ENCODE measurements at places on chromosomes 13 and 19.

- no peak for DNase-seq
Measured at GRCh38 chr13:107743526-107743925, 471.8 kb downstream of the LIG4 start.

GRCh38 chr19:35512831-35513627, 420 bp downstream of the DMKN start:
- DNase-seq: no peak

- no peak for DNase-seq
Measured at GRCh38 chr13:40671956-40672764, 5.7 kb upstream of the FOXO1 start.

DNA sequence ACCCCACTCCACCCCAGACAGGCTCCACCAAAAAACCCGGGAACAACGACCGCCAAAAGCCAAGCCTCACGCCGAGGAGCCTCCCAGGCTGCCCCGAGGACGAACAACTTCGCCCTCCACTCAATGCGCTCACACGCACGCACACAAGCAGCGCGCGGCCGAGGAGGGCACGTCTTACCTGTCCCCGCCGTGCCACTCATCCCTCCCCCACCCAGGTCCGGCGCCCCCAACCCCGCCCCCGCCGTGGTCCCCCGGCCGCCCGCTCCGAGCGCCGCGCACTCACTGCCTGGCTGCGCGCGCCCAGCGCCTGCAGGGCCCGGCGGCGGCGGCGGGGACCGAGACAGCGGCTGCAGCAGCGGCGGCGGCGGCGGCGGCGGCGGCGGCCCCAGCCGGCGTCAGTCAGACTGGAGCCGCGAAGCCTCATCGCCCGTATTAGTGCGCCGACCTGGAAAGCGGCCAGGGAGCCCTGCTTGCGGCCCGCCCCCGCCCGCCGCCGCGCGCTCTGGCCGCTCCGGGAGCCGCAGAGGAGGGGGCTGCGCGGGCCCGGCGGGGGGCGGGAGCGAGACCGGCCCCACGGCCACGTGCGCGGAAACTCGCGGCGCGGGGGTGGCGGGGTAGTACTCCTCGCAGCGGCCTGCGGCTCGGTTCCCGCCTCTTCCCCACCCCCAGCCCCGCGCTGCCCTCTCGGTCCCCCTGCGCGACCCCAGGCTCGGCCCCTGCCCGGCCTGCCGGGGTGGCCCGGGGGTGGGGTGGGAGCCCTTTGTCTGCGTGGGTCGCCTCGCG, at the start of gene SMAD9:
Gene SMAD9 (minus strand): TSS at position 406 of the 783 bp plus-strand sequence. CDS start 40,549 bp downstream, outside the sequence.
- DNase-seq: peak; percentile 38

DNA sequence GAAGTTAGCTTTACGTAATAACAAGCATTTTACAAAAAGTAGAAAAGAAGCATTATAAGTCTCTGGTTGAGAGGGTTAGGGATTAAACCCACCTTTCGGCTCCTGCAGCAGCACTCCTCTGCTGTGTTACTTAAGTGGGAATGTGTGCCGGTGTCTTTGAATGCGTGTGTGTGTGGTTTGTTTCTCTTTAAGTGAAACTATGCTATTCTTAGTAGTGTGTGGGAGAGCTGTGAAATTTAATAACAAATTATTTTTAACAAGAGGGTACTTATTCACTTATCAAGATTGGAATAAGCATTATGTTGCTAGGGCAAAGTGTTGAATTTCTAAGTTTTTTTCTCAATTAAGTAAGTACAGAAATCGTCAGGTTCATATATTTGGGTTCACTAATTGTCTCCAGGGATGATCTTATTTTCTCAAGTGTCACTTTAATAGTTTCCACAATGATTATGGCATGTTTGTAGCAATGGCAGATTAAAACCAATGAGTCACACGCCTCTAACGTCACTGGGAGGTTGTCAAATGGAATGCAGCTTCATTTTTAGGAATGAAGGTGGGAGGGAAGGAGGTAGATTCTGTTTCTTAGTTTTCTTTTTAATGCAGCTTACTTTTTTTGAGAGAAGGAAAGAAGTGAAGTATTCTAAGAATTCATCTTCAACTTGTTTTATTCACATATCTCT, 151.3 kb downstream of the LMO7 start:
- DNase-seq: no peak

DNA sequence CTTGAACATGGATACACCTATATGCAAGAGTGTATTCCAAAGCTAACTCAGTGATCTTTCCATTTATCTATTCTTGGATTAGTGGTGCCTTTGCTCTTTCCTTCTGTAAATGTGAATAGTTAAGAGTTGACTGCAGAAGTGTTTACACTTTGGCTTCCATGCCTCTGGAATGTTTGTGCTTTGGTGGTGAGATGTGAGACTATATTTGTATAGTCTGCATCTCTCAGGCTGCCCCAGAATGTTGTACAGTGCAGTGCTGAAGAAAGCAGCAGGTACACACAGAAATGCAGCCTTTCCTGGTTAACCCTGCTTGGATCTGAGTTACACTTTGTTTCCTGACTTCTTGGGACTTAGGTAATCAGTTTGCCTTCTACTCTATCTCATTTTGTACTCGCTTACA, 90.2 kb downstream of the DNAJC15 start:
- DNase-seq: no peak

- no peak for DNase-seq
Measured at GRCh38 chr19:48394331-48395169, 1.1 kb downstream of the GRIN2D start.

GRCh38 chr13:108273429-108274118, 4.1 kb downstream of the TNFSF13B start:
- no peak for DNase-seq

DNA sequence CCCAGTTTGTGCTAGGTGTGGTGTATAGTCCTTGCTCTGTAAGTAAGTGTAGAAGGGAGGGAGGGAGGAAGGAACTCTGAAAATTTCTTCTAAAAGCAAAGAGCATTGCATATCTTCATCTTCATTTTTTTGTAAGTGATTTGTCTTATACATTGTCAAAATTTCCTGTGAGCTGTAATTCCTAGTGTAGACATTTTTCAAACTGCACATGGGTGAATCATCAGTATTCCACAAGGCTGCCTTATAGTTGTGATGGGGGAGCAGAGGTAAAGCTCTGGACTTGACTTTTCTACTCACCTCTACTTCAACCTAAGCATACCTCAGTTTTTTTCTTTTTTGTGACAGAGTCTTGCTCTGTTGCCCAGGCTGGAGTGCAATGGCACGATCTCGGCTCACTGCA, 86.9 kb downstream of the CDK8 start:
- DNase-seq: no peak

DNA sequence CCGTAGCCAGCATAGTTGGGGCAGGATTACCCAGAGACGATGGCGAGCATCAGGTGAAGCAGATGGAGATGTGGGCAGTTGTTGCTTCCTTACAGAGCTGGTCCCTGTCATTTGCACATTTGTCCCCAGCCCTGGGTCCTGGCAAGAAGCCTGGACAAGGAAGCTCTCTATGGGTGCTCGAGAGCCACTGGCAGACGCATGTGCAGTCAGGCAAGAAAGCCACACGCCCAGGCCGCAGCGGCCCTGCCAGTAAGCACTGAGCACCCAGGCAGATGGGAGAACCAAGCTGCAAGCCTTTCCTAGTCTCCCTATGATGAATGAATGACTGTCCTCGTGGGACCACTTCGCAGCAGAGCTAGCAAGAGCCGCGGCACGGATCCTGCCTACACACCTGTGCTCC, 182.8 kb downstream of the FOXO1 start:
- DNase-seq: peak; percentile 14

DNA sequence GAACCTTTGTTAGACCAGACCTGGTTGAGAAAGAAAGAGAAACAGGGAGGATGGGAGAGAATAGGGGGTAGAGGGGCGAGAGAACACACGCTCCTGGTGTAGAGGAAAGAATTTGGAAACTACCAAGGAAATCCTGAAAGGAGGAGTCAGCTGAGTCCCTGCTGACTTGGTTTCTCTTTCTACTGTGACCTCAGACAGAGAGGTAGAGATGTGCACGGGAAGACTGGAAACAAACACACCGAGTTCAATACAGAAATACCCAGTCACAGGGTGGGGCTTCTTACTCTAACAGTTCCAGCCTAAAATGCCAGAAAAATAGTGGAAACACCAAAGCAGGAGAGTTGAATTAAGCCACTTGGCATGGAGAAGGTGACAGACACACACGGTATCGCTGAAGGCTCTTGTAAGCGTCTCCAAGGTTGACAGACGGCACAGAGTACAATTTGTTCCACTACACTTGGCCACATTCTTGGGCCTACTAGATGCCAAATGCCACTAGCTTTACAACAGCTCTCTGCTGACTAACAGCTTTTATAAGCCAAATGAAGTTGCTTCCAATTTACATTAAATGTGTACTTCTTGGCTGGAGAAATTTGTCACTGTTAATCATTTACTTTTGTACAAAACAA, 28.1 kb downstream of the LATS2 start:
- DNase-seq: peak; percentile 97

DNA sequence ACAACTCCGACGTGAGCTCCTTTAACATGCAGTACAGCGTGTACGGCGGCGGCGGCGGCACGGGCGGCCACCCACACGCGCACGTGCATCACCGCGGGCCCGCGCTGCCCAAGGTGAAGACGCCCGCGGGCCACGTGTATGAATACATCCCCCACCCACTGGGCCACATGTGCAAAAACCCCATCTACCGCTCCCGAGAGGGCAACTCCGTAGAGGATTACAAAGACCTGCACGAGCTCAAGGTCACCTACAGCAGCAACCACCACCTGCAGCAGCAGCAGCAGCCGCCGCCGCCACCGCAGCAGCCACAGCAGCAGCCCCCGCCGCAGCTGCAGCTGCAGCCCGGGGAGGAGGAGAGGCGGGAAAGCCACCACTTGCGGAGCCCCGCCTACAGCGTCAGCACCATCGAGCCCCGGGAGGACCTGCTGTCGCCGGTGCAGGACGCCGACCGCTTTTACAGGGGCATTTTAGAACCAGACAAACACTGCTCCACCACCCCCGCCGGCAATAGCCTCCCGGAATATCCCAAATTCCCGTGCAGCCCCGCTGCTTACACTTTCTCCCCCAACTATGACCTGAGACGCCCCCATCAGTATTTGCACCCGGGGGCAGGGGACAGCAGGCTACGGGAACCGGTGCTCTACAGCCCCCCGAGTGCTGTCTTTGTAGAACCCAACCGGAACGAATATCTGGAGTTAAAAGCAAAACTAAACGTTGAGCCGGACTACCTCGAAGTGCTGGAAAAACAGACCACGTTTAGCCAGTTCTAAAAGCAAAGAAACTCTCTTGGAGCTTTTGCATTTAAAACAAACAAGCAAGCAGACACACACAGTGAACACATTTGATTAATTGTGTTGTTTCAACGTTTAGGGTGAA, 6.6 kb downstream of the SLITRK5 start:
- no peak for DNase-seq

DNA sequence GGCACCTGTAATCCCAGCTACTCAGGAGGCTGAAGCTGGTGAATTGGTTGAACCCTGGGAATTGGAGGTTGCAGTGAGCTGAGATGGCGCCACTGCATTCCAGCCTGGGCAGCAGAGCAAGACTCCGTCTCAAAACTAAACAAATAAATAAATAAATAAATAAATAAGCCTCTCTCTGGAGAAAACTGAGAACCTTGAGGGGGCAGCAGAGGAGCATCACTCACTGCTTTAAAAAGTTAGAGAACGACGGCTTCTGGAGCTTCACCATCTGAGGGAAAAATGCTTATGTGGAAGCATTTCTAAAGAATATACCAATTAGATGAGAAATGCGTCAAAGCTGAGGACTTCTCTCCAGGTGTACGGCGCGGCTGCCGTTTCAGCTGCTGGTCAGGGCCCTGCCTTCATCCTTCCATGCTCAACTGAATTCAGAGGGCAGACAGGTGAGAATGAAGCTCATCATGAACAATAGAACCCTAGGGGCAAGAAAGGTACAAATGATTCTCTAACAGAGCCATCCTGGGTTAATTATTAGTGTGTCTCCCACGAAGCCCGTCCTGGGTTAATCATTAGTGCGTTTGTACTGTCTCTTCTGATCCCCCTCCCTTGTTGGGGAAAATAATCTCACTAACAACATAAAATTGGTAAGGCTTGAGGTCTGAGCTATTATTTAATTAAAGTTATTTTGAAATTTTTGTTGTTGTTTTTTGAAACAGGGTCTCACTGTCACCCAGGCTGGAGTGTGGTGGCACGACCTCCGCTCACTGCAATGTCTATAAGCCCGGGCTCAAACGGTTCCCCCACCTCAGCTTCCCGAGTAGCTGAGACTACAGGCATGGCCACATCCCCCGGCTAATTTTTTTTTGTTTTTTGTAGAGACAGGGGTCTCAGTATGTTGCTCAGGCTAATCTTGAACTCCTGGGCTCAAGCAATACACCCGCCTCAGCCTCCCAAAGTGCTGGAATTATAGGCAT, 80.1 kb downstream of the IPO5 start:
- peak; percentile 55 for DNase-seq

- DNase-seq: no peak
Measured at GRCh38 chr13:44951184-44951583, 38.1 kb downstream of the NUFIP1 start.

DNA sequence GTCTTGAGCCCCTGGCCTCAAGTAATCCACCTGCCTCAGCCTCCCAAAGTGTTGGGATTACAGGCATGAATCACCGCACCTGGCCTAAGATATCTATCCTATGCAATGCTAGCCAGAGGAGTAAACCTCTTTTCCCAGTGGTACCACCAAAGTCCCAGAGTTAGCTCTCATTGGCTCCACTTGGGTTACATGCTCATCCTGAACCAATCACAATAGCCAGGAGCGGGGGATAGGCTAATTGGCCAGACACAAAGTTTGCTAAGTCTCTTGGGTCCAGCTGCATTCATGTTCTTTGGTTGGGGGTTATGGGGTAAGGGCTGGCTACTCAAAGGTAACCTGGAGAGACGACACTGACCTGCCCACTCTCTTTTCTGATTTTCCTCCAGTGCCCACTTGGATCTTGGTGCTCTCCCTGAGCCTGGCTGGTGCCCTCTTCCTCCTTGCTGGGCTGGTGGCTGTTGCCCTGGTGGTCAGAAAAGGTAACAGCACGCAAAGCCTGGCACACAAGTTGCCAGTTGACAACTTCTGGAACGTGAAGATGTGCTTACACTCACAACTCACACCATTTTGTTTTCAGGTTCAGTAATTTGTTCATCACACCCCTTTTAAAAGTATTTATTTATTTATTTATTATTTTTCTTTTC, 7.8 kb downstream of the C19orf38 start:
- DNase-seq: no peak

GRCh38 chr13:25819856-25820530, 231.8 kb downstream of the SHISA2 start:
- DNase-seq: peak; percentile 80

- no peak for DNase-seq
Measured at GRCh38 chr13:46173656-46174055, 8.3 kb downstream of the LCP1 start.

- DNase-seq: no peak
Measured at GRCh38 chr19:54416695-54417491, 1.6 kb downstream of the TTYH1 start.

DNA sequence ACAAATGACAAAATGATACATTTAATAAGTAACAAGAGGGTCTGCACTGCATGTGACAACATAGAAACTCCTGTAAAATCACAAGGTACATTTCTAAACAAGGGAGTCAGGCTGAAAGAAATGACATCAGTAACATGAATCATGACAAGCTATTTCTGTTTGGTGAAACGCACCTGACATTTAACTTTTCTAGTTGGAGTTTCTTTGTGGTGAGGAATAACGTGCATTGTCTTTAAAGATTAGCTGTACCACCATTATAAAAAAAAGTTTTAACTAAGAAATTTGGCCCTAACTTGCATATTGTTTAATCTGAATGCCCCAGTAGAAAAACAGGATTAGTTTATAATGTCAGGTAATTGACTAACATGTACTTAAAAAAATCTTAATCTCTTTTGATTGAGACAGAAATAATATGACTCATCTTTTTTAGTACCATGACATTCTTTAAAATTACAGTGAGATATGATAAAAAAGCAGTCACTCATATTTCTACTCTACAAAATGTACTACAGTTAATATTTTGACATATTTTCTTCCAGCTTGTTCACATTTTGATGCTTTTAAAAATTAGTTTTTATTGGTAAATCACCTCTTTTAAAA, 418.2 kb downstream of the KLF12 start:
- DNase-seq: no peak
